ENCODE measurements at places on chromosomes 1 and 21.

- no peak for DNase-seq
These were observed 164.7 kb upstream of the RGS18 start for GRCh38 chr1:191993549-191993948.

DNA sequence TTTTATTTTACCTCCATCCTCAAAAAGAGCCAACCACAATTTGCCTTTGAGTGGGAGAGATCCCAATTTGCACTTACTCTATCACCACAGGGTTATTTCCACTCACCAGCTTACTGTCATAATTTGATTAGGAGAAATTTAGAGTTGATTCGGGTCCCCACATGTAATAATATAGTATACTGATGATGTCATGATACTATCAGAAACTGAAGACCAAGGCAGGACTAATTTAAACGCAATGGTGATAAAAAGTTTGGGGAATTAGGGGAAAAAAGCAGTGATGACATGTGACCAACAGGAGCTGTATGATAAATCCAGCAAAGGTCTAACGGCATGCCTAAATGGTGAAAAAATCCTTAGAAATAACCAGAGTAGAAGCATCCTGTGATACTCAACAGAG is 54.4 kb downstream of the TRIM33 start:
- DNase-seq = no peak

GRCh38 chr1:177235350-177235749 is 64.6 kb downstream of the BRINP2 start:
- no peak for DNase-seq

- DNase-seq = no peak
These were observed 5.2 kb upstream of the NR5A2 start for GRCh38 chr1:200022239-200022804.

Measured in esophagus squamous epithelium (tissue), 5 donors.